ENCODE measurements at places on chromosomes 16 and 17. TPM values are rescaled to one million over a fixed set of nuclear protein-coding genes. Genes with fewer than 3 reads are reported as not detected.

DNA sequence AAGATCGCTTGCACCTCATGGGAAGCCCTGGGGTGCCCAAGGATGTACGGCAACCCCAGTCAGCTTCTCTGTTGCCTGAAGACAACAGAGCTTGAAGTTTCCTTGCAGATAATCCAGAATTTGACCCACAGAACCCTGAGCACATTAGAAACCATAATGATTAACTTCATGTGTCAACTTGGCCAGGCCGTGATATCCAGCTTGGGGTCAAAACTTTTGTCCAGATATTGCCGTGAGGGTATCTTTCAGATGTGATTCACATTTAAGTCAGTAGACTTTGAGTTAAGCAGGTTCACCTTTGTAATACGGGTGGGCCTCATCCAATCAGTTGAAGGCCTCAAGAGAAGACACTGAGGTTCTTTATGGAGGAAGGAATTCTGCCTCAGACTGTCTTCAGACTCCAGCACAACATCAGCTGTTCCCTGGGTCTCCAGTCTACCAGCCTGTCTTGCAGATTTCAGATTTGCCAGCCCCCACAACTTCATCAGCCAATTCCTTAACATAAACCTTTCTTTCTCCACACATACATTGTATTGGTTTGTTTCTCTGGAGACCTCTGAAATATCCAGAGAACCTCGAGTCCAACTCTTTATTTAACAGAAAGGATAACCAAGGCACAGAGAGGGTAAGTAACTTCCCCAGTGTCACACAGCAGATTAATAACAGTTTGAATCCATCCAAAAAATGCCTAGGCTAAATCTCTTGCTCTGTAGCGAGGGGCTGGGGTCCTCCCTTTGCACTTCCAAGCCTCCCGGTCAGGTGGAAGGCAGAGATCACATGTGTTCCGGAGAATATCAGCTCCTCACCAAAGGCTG lies 171.1 kb downstream of the SALL1 start:
- H3K27ac ChIP-seq, result no peak overlapping the region
- no peaks in the 10 kb centered on the region for H3K4me1 ChIP-seq
- no peak overlapping the region for H3K4me3 ChIP-seq
- DNase-seq, result no peak
- no peaks in the 10 kb centered on the region for H3K27me3 ChIP-seq
- no peaks in the 10 kb centered on the region for H3K36me3 ChIP-seq

GRCh38 chr17:56817066-56817465 lies 16.7 kb downstream of the C17orf67 start:
- H3K27me3 ChIP-seq, result no peaks in the 10 kb centered on the region
- H3K4me3 ChIP-seq, result no peak overlapping the region
- no peak for DNase-seq
- no peaks in the 10 kb centered on the region for H3K4me1 ChIP-seq

DNA sequence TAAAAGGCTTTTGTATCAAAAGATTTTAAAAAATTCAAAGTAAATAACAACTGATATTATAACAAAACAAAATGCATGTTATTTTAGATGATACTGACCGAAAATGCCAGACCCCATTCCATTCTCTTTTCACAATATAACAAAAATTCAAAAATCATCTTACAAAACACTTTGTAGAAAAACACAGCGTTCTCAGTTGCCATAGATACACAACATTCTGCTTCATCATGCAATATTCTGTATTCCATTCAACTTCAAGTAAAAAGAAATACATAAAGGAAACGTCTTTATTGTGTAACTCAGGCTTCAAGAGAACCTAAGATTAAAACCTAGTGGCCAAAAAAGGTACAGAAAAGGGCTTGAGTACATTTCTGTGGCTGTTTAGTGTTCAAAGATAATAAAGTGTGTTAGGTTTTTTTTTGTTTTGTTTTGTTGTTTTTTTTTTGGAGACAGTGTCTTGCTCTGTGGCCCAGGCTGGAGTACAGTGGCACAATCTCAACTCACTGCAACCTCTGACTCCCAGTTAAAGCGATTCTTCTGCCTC lies 250.5 kb downstream of the CEP112 start:
- DNase-seq, result no peak
- H3K27me3 ChIP-seq, result no peaks in the 10 kb centered on the region
- no peaks in the 10 kb centered on the region for H3K36me3 ChIP-seq
- no peak overlapping the region for H3K4me3 ChIP-seq
- H3K4me1 ChIP-seq, result no peaks in the 10 kb centered on the region

DNA sequence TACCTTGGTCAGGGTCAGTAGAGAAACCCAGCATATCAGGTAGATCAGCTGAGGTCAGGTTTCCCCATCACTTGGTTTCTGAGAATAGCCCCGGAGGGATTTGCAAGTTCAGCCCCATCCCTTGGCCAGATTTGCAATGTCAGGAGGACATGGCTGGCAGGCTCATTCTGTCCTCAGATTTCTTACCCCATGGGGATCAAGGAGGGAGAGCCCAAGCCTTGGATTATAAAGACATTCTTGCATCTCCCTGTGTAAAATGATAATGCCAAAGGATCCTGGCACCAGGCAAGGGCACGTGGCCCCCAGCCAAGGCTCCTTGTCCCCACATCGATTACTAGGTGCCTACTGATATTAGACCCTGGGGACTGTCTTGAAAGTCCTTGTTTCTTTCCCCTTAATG lies 53.2 kb downstream of the MYH3 start:
- no peak for DNase-seq
- H3K4me3 ChIP-seq, result no peak overlapping the region
- H3K27ac ChIP-seq, result no peak overlapping the region
- H3K27me3 ChIP-seq, result no peaks in the 10 kb centered on the region
- no peaks in the 10 kb centered on the region for H3K36me3 ChIP-seq

- H3K27me3 ChIP-seq, result no peaks in the 10 kb centered on the region
- H3K4me1 ChIP-seq, result no peaks in the 10 kb centered on the region
- no peak overlapping the region for H3K4me3 ChIP-seq
- no peaks in the 10 kb centered on the region for H3K36me3 ChIP-seq
- no peak overlapping the region for H3K27ac ChIP-seq
- peak; percentile 74 for DNase-seq
These were observed 82.8 kb upstream of the NOG start for GRCh38 chr17:56510554-56511342.

- H3K36me3 ChIP-seq, result peaks cover 5% of the 10 kb centered on the region
- H3K4me1 ChIP-seq, result no peaks in the 10 kb centered on the region
- no peak for DNase-seq
- no peak overlapping the region for H3K4me3 ChIP-seq
These were observed 44.2 kb downstream of the TRIM37 start for GRCh38 chr17:59062509-59062908.

- no peak overlapping the region for H3K27ac ChIP-seq
- no peak overlapping the region for H3K4me3 ChIP-seq
- no peak for DNase-seq
- H3K36me3 ChIP-seq, result peaks cover 45% of the 10 kb centered on the region
These were observed 10.2 kb downstream of the AANAT start for GRCh38 chr17:76477576-76477975.

DNA sequence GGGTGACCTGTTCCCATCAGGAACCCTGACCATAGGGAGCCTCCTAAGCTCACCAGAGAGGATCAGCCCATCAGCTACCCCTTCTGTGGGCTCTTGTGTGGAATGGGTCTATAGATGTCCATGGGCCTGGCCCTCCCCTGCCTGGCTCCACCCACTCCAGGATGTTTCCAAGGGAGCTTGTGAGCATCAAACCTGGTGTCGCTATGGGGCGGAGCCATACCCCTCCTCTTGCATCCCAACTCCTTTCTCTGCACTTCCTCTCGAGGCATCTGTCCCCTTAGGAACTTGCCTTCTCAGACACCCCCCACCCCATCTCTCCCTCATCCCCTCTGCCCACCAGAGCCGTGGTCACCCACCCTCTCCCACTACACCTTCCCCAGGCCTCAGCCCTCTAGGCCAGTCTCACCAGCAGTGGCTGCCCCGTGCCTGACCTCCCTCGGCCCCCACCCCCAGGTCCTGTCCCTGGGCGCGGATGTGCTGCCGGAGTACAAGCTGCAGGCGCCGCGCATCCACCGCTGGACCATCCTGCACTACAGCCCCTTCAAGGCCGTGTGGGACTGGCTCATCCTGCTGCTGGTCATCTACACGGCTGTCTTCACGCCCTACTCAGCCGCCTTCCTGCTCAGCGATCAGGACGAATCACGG lies 10.4 kb downstream of the KCNH6 start:
- no peaks in the 10 kb centered on the region for H3K27me3 ChIP-seq
- H3K4me1 ChIP-seq, result peaks cover 8% of the 10 kb centered on the region
- H3K36me3 ChIP-seq, result no peaks in the 10 kb centered on the region
- no peak overlapping the region for H3K27ac ChIP-seq
- DNase-seq, result no peak
- H3K4me3 ChIP-seq, result no peak overlapping the region

TRAPPC1 gene
- 77.5 TPM for total RNA-seq

STX1B gene
- 0.46 TPM for total RNA-seq

DNA sequence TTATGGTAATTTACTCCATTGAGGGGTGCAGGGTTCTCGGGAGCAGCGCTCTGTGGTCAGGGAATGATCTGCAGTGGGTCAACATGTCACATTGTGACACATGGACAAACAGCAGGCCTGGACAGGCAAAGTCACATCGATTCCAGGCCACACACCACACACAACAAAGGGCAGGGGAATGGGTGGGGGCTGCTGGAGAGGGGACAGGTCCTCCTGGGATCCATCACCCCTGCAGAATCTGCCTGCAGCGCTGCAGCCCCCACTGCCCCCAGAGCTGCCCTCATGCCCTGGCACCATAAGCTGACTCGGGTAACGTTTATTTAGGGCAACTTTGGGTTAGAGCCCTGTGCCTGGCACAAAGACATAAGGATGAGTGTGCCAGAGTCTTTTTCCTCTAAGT lies 9.1 kb downstream of the PEMT start:
- no peak overlapping the region for H3K27ac ChIP-seq
- H3K4me1 ChIP-seq, result no peaks in the 10 kb centered on the region
- H3K36me3 ChIP-seq, result no peaks in the 10 kb centered on the region
- no peak for DNase-seq

TLCD2 gene
- total RNA-seq, result 16.1 TPM

- H3K4me3 ChIP-seq, result peak overlapping the region; percentile 37
- H3K36me3 ChIP-seq, result peaks cover 36% of the 10 kb centered on the region
- peaks cover 7% of the 10 kb centered on the region for H3K4me1 ChIP-seq
- peak; percentile 93 for DNase-seq
- H3K27ac ChIP-seq, result no peak overlapping the region
These were observed 9.2 kb downstream of the PIGQ start for GRCh38 chr16:578870-579405.

DNA sequence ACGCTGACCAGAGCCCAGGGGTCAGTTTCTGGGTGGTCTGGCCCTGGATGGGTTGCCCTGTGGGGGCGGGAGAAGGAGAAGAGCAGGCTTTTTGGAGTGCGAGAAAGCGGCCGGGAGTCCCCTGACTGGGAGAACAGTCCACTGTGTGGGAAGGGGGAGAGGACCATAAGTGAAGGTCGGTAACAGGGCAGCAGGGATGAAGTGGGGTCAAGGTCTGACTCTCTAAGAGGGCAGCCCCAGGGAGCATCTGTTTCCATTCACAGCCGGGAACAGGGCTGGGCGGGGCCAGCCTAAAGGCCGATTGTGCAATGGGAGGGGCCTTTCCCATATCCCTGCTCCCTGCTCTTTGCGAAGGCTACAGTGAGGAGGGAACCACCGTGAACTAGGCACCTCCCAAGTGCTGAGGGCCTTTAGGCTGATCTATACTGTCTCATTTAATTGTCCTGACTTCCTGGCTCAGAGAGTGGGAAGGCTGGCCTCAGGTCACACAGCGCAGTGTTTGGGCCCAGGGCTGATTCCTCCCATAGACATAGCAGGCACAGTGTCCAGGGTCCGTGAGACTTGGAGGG lies 10.4 kb upstream of the WFDC1 start:
- peak overlapping the region; percentile 86 for H3K27ac ChIP-seq
- H3K4me3 ChIP-seq, result no peak overlapping the region
- no peaks in the 10 kb centered on the region for H3K36me3 ChIP-seq

OR3A3 gene
- total RNA-seq, result not detected

DNA sequence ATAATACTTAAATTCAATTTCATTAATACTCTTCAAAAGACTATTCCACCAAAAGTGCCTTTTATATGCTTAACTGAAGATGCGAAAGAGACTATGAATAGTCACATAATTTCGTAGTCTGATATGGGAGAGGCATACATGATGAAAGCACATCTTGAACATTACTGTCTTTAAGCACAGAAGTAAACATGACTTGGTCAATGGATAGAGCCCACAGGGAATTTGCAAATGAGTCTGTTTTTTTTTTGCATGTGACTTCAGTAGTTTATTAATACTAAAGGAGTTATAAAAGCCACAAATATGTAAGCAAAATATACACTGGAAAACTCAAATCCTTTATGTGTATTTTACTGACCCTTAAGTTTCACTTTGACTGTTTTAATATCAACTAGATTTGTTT lies 15.9 kb downstream of the ADPRM start:
- no peak overlapping the region for H3K27ac ChIP-seq
- H3K27me3 ChIP-seq, result no peaks in the 10 kb centered on the region
- H3K4me1 ChIP-seq, result no peaks in the 10 kb centered on the region
- no peak for DNase-seq
- H3K36me3 ChIP-seq, result peaks cover 57% of the 10 kb centered on the region

All from upper lobe of left lung (tissue), 6 donors.